ENCODE measurements at places on chromosomes 16 and 17.

DNA sequence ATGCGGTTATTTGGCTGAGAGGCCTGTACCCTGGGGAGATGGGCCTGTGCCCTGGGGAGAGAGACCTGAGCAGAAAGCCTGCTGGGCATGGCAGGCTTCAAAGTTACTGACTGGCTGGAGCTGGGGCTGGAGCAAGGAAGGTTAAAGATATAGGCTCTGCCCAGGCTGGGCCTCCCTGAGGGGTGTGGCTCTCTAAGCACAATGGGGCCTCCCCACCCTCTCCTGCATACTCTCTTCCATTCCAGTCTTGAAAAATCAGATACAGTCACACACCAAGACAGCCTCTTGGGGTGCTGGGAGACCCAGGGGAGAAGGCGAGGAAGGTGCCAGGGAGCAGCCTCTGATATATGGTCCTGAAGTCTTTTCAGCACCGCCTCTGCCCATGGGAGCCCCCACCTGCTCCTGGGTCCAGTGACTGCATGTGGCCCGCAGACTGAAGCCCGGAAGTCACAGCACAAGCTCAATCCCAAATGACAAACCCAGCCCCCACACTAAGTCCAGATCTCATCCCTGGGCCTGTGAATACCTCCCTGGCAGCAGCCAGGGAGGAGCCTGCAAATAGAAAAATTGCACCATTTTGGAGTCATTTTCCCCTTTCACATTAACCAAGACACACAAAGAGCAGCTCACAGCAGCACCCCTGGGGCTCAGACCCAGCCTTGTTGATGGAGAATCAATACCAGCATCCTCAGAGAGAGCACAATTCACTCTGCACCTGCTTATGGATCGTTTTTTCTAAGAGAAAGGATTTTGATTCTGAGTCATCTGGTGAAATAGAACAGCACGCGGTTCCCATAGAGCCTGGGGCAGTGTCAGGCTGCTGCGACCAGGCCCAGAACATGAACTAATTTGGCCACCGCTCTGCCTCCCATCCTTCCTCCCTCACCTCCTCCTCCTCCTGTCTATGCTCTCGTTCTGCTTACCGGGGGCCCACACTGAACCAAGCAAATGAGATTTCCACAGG, 25.6 kb upstream of the CACNG1 start:
- no peak for DNase-seq

DNA sequence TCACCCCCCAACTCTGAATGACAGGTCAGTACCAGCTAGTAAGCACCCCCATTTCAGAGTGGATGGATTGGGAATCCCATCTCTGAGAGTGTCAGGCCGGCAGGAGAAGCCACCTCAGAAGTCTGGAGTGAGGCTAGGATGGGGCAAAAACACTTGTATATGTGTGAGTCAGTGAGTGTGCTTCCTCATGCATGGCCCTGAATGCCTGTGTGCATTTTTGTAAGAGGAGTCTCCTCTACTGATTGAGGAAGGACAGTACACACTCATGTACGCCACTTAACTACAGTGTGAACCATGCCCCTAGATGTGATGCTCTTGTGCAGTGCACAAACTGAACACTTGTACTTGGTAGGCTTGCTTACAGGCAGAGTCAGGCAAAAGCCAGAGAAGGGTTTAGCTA, 22.3 kb upstream of the NAGS start:
- DNase-seq: no peak

DNA sequence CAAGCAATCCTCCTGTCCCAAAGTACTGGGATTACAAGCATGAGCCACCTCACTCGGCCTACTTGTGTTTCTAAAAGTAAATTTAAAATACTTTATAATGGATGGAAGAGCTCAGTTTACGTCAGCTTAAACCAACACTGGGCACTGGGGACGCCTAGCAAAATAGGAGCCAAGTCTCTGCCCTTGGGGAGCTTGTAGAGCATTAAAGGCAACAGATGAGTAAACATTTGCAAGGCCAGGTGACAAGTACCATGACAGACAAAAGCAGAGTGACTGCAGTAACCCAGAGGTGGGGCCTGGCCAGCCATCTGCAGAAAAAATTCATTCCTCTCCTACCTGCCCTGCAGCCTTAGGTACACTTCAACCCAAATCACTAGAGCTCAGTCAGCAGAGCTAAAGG, 12.1 kb upstream of the NLK start:
- no peak for DNase-seq

- DNase-seq: no peak
Observed at GRCh38 chr17:77325577-77326075, 184.9 kb downstream of the SEC14L1 start.

DNA sequence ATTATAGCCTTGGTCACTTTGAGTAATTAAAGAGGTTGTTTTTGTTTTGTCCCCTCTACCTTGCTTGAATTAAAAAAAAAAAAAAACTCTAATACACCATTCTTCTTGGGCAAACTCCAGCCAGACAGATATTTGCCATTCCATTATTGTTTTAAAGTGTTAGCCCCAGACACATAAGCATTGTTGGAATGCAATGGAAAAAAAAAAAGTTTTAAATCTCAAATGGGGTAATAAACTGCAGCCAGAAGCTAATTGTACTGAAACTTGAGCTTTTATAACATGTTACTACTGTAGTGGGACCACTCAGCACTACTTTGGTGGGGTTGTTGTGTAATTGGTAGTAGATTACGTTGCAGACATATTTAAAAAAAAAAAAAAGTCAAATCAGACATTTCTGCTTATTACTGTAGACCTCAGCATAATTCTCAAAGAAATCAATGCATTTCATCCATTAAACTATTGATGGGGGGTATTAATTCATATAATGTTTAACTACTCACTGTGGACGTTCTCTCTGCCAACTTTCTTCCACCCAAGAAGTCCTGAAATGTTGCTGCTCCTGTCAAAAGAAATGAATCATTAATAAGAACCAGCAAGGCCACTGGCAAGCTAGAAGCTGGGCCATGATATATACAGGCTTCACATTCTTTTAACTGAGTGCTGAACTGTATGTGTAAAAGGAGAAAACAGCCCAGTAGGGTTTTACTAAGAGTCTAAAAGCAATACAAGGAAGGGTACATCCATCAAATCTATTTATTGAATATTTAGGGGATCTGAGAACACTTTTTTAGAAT, 626.6 kb upstream of the SOX9 start:
- DNase-seq: no peak

DNA sequence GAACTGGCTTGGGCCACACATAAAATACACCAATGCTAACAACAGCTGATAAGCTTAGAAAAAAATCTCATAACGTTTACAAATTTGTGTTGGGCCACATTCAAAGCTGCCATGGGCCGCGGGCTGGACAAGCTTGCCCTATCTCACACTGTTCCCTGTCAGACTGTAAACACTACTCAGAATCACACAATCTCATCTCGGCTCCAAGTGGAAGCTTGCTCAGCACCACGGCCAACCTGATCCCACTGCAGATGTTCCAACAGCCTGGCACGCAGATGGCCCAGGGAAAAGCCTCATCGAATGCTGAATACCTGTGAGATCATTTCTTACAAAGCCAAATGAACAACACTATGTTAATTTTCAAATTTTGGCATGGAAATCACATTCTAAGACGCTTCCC, 125.8 kb downstream of the ANKRD11 start:
- no peak for DNase-seq

- no peak for DNase-seq
Observed at GRCh38 chr16:51592535-51593300, 441.6 kb upstream of the SALL1 start.

DNA sequence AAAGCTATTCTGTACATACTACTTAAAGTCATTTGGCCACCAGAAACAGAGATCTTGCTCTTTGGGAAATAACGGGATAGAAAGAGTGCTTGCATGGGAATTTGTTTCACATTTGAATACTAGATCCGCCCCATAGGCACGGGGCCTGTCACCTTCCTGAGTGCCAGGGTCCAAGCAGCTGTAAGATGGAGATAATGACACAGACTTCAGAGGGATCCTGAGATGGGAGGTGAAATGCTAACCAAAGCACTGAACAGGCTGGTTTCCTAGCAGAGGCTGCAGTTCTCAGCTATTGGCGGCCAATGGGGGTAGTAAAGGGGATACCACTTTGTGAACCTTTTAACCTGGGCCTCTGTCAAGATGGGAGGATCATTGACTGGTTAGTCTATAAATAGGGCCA, 225.4 kb downstream of the IRF8 start:
- DNase-seq: no peak

DNA sequence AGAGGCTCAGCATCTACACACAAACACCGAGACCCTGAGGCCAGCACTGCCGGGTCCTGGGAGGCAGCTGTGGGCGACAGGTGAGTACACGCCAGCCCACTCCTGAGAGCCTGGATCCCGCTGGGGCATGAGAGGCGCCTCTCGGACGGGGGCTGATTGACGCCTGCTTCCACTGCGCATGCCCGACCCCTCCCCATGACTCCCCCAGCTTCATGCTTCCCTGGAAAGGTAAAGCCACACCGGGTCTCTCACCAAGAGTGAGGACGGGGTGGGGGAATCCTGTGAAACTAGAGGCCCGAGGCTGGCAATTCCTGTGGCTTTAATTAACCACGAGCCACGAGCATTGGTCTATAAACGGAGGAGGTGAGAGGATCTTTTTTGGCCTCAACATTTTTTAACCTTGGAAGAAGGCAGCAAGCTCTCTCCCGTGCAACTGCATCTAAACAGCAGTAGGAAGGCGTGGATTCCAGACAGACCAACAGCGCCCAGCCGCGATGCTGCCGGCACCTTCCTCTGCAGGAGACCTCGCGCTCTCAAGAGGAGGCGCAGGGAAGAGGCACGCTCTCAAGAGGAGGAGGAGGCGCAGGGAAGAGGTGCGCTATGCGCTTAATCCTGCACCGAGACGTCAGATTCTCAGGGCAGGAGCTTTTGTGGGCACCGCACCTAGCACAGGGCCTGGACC, 71.8 kb upstream of the METRNL start:
- no peak for DNase-seq

DNA sequence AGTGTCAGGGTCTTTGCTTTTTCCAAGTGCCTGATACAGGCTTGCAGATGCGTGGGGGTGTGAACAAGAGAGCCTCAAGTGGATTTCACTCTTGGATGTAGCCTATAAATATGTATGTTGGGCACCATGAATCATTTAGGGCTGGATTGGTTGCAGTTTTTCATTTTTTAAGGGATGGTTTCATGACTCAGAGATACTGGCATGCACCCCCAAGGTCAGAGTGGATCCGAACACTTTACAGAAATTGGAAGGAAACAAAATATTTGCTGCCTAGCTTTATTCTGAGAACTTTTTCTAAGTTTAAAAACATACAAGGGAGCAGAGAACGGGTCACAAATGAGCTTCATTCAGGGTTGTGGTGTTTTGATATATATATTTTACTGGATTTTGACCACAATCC, 436.8 kb upstream of the ERCC4 start:
- no peak for DNase-seq

GRCh38 chr16:57758331-57759117, 23.0 kb downstream of the KATNB1 start:
- DNase-seq: no peak

DNA sequence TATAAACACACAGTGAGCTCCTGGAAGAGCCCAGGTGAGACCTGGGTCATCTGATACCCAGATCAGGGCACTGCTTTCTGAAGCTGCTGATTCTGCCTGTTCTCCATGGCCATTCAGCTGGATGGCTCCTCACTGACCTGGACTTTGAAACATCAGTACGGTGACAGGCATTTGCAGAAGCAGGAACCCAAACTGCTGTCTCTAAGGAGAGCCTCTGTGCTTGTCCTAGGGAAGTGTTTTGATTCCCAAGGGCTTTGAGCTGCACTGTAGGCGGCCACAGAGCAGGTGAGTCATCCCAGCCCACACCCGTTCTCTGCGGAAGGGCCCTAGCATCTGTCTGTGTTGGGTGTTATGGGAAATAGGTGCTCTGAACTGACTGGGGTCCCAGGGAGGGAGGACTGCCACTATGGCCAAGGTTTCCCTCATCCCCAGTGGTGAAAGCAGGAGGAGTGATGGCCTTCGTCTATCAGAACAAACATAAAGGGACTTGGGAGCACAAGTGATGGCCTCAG, 60.7 kb upstream of the ADCY9 start:
- no peak for DNase-seq

GRCh38 chr17:48241131-48241591, 133.6 kb downstream of the SNX11 start:
- DNase-seq: no peak

- DNase-seq: no peak
Observed at GRCh38 chr17:55198690-55199370, 65.9 kb upstream of the HLF start.

DNA sequence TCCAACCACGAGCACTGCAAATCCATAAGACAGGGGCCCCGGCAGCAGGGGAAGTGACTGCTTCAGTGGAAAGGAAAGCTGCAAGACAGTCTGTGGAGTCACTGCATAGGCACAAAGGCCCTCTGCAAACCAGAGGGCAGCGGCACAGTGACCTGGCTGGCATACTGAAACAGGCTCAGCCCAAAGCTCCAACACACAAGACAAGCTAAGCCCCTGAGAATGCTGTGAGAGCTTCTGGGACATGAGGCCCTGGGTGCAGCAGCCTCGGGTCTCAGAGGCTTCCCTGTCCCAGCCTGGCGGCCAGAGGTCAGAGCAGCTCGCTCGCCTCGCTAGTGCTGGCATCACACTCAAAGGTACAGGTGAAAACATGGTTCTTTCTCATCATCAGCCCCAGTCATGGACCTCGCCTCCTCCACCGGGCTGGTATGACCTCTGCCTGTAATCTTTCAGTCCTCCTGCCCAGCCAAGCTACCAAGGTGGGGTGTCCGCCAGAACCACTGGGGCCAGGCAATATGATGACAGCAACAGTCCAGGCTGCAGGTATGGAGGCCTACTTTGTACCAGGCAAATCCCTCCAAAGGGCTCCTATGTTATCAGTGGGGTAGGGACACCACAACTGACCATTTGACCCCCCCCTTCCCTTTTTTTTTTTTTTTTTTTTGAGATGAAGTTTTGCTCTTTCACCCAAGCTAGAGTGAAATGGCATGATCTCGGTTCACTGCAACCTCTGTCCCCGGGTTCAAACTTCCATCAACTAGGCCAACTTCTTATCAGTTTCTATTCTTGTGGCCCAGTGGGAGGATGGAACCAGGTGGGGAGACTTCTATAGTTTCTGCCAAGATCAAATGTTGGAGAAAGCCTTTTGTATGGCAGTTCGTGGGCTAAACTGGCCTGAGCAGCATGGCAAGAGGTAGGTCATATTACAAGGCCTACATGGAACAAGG, 19.2 kb downstream of the ST3GAL2 start:
- no peak for DNase-seq

DNA sequence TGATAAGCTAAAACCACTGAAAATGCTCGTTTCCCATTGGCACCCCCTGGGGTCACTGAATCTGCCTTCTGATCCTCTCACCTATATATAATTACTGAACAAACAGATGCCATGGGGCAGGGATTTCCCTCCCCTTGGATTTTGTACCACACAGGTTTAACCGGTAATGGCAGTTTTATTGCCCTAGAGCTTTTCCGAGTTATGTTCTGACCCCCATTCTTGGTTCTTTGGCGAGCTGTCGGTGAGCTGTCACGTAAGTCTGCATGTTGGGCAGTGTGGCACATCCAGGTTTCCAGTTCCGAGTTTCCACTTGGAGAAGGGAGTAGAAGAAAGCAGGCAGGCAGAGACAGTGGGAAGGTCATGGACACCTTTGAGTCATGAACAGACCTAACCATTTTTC, 7.1 kb downstream of the TMEM97 start:
- DNase-seq: no peak

- DNase-seq: no peak
Observed at GRCh38 chr16:19014461-19014860, 30.7 kb downstream of the TMC7 start.
